HFFc6 (cell line): ENCODE measurements at places on chromosomes 4 and X. TPM values are rescaled to one million over a fixed set of nuclear protein-coding genes. Genes with fewer than 3 reads are reported as not detected.

DNA sequence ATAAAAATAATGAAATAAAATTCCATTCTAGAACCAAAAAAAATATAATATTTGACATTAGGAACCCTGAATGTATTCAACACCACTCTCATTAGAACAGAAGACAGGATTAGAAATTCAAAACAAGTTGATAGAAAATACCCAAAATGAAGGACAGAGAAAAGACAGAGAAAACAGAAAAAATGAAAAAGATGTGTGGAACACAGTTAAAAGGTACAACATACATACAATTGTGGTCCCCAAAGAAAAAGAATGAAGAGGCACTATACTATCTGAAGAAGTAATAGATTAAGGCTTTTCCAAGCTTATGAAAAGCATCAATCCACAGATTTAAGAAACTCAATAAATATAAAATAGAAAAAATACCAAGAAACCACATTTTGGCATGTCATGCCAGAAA is 16.4 kb downstream of the ANKRD50 start:
- DNase-seq = no peak

GRCh38 chrX:73847100-73847499 is 284.1 kb downstream of the CHIC1 start:
- no peak for DNase-seq

DNA sequence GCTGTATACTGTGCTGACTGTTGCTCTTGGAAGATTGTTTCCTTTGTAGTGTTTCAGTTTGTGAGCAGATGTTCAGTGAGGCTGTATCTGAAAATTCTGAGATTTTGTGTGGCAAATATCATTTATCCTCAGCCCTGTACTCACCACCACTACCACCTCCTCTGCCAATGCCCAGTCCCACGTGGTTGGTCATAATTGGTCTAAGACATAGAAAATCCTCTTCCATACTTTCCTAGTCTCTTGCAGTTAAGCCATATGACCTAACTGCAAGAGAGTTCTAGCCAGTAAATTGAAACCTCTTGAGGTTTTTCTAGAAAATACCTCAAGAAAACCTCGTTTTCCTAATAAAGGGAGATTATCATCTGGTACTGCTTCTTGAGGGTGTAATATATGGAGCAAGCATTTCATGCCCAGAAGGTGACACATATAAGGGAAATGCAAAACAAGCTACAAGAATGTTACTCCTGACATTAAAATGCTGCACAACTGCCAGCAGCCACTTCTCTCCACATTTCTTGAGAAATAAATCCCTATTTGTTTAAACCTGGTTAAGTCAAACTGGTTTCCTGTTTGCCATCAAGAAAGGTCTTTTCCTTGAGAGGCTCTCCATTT is 32.8 kb downstream of the ABCE1 start:
- peak; percentile 90 for DNase-seq

GRCh38 chr4:44522761-44523445 is 74.3 kb upstream of the KCTD8 start:
- DNase-seq = no peak

DNA sequence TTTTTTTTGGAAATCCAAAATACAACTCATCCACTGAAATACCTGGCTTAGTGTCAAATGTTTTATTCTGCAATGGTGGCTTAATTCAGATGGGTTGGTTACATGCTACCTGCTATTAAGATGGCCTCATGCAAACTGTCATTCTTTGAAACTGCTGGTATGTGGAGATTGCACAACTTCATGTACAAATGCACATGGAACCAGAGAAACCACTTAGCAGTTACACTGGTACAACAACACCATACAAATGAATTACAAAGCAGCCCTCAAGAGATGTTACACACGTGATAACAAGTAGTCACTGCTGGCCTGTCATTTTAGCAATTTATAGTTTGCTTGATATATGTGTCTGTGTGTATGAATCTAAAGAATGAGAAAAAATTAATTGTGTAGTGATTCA is 84.6 kb upstream of the STS start:
- DNase-seq = no peak

INPP4B gene
- total RNA-seq = 35.3 to 45.1 TPM (median 39.1 TPM) in 3 replicates

- DNase-seq = peak; percentile 84
Measured at GRCh38 chrX:38312436-38312835, 14.9 kb downstream of the RPGR start.

- peak; percentile 46 for DNase-seq
Measured at GRCh38 chr4:64158648-64159326, 250.5 kb downstream of the TECRL start.

DNA sequence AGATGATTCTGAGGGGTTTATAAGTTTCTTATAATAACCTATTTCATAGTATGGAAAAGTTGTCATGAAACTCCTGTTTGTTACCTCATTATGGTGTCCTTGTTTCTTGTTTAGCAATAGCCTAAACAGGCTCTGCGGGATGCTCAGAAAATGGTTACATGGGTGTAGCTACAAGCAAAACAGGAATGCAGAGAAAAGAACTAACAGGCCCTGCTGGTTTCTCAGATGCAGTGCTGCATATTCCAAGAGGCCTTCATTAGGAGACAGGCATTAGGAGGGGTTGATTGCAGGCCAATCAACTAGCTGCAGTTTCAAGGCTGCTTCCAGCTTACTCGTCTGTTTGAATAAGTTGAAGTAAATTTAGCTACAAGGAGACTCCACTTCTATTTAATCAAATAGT is 37.6 kb upstream of the HPGD start:
- no peak for DNase-seq

AFM gene
- total RNA-seq = not detected in 3 replicates

DNA sequence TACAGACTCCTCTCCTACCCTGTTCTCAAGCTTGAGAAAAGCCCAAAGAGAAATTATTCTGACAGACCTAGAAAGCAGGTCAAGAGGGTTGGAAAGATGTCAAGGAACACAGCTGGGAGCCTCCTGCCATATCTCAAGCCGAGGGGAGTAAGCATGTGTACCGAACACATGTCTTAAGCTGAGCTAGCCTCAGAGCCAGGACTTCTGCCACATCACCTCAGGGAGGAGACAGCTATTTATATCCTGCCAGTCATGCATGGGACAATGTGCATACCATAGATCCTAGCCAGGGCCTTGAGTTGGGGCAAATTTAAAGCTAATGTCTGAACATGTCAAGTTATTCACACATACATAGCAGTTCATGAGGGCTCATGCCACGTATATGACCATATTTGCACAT is 11.8 kb downstream of the TMEM31 start:
- DNase-seq = peak; percentile 29

GRCh38 chrX:9476810-9477575 is 12.1 kb downstream of the TBL1X start:
- no peak for DNase-seq

DNA sequence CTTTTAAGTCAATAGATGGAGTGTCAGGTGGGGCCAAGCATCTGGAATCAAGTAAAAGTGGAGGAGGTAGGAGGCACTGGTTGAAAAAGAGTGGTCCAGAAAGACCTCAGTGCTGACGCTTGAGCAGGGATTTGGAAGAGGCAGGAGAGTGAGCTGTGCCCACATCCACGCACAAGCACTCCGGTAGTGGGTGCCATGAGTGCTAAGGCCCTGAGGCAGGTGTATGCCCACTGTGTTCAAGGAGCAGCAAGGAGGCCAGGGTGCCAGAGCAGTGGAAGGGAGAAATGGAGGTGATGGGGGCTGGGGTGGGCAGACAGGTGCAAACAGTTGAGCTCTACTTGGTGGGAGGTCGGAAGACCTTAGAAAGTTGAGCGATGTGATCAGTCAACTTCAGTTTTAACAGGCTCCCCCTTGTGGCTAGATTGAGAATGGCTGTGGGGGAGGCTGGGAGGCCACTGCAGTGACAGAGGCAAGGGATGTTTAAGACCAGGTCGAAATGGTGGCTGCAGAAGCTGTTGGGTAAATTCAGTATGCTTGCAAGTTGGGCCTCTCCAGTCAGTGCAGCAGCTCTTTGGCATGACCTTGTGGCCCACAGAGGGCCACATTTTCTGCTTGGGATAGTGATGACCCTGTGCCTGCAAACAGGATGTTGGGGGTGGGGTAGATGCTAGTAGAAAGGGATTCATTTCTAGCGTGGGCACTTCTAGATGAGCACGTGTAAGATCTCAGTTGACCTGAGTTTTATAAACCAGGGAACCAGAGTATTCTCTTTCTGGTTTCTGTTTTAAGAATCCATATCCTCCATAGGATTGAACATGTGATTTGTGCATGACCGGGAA is 12.7 kb downstream of the TKTL1 start:
- peak; percentile 28 for DNase-seq

DNA sequence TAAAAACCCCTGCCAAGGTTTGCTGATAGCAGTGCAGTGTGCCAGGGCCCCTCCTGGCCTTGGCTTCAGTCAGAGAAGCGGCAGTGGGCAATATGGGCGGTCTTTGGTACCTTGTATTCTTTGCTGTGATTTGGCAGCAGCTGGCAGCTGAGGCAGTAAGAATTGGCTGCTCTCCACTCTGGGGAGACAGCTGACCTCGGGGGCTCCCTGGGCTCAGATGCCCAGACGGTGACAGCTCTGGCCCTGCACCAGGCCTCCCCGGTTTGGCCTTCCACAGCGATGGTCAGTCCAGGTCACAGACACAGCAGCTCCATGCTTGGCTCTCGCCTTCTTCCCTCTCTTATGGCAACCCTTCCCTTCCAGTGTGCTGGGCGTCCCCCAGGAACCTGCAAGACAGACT is 330.9 kb downstream of the BCOR start:
- DNase-seq = no peak

DNA sequence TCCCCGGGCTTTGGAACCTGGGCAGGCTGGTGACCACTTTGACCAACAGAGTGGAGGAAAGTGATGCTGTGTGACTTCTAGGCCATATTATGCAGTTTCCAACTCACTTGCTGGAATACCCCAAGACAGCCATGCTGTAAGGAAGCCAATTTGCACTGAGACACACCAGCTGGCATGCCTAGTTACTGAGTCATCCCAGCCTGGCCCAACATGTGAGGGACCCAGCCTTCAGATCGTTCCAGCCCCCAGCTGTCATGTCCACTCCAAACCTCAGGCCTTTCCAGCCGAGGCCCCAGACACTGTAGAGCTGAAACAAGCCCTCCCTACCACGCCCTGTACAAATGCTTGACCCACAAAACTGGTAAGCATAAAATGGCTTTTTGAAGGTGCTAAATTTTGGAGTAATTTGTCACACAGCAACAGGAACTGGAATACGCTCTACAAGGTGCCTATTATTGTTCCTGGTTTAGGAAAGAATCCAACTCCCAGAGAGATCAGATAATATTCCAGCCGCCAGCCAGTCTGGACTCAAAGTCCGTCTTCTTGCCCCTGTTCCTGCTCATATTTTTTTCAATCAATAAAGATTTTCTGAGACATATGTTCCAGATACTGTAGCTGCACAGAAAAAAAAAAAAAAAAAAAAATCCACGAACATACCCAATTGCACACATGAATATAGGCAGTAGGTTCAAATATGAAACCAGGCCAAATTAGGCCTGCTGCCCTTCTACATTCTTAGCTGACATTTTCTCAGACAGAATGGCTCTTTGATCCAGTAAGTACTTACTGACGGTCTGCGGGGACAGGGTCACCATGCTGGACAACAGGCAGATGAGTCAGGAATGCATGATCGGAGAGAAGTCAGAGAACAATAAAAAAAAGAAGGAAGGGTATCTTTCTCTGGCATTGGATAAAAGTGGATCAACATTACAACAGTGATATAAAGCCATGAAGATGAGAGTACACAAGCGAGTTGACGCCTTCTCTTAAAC is 35.1 kb downstream of the SH3KBP1 start:
- no peak for DNase-seq

DNA sequence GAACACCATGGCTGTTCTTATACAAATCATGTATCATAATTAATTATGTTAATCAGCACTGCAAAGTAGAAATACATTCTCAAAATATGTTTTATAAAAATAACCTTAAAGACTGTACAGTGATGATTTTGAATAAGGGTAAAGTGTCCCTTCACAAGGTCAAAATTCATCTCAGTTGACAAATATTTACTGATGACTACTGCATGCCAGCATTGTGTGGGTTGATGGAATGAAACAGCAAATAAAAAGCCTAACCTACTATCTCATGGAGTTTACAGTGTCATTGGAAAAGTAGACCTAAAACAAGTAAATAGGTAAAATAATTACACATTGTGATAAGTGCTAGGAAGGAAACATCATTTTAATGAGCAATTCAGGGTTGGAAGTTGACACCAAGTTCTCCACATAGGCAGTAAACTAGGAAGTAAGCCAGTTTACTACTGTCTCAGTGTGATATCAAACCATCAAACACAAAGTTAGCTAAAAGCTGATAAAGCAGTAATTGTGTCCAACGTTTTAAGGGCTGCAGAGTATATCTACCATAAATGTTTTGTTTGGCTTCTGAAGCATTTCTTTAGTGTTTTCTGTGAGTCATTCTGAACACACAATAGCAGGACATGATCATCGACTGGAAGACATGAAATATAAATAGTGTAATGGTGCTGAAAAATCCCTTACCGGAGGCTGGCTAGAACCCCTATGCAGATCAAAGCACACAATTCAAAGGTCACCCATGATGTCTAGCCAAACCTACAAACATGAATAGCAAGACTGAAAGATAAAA is 221.8 kb downstream of the DACH2 start:
- no peak for DNase-seq

- peak; percentile 33 for DNase-seq
Measured at GRCh38 chrX:41148553-41148952, 63.3 kb downstream of the USP9X start.

FMR1NB gene
- total RNA-seq = not detected in 3 replicates
